ENCODE measurements at places on chromosomes 2 and 18.

GRCh38 chr2:33134791-33135560 is 188.2 kb downstream of the LTBP1 start:
- DNase-seq = no peak

GRCh38 chr2:73992036-73992435 is 7.3 kb downstream of the TET3 start:
- DNase-seq = no peak

- DNase-seq = peak; percentile 18
Measured at GRCh38 chr2:239626961-239627592, 226.3 kb upstream of the HDAC4 start.

GRCh38 chr2:45218931-45219339 is 209.7 kb upstream of the SIX2 start:
- no peak for DNase-seq

- DNase-seq = no peak
Measured at GRCh38 chr2:65450393-65450792, 18.0 kb upstream of the SPRED2 start.

DNA sequence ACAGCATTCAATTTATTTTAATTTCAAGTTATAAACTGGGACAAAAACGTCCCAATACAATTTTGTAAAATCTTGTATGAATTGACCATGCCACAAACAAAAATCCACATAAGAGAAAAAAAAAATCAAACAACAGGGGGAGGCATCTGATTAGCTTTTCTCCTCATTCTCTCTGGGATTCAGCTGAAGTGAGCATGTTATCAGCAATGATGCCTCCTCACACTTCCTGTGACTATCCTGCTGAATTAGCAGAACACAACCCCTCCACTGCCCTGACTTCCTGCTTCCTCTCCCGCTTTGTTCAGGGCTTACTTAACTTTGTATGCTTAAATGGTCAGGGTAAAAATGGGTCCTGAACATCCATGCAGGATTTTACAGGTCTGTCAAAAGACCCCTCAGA is 132.2 kb upstream of the ITGB6 start:
- DNase-seq = peak; percentile 39

DNA sequence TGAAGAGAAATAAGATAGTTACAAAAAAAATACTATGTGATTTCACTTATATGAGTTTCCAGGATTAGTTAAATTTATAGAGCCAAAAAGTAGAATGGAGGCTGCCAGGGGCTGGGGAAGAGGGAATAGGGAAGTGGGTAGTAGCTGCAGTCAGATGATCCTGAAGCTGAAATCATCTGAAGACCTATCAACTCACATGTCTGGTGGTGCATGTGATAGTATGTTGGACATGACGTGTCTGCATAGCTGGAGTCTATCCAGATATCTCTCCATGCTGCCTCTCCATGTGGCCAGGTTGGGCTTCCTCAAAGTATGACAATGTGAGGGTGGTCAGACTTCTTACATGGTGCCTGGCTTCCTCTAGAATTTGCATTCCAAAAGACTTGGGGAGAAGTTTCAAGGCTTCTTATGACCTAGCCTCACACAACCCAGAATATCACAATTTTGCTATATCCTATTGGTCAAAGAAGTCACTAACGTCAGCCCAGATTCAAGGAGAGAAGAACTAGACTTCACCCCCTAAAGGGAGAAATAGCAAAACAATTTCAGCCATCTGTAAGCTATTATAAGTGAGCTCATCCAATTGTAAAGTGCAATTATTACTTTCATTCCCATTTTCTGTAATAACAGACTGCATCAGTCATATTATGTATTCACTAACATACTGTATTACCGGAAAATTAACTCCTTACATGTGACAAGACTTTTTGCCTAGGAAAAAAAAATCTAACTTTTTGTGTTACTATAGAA is 14.0 kb upstream of the ZNF396 start:
- DNase-seq = peak; percentile 28

DNA sequence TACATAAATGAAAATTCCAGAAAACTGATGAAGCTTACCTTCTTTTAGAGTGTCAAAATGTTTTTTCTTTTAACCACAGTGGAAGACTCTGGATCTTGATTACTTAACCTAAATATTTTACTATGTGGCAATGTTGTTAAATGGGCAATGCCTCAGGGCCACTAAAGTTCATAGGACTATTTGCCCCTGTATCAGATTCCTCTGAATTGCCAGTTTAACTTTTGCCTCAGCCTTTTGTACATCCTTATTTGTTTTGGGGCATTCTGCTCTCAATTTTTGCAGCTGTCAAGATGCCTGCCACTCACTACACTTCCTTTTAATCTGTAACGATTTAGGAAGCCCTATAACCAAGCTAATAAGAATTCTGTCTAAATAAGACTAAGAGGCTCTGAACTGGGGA is 31.7 kb upstream of the SERTAD2 start:
- DNase-seq = no peak

- DNase-seq = no peak
Measured at GRCh38 chr2:60285626-60286316, 267.7 kb downstream of the BCL11A start.

DNA sequence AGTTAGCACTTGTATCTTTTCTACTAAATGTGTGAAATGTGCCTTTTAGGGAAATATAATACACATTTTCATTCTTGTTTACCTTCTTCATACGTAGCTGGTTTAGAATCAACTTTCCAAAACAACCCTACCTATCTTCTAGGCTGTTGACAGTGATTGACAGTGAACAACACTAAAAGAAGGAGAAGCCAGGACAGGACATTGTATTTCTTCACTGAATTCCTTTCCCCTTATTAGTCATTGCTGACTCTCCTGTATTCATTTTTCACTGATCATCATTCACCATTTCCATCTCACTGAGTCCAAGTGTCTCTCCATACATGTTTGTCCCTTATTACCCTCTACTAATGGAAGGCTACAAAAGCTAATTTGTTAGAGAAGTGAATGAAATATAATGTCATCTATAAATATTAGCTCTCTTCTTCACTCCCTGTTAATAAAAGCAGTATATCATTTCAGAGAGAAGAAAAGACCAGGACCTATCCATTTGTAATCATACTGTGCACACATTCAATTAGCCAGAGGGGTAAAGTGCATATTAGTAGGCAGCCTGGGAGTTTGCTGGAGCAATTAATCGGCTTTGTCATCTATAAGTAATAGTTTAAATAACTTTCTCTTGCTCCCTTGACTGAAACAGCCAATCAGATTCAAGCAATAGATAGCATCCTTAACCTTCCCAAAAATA is 192.5 kb upstream of the FOSL2 start:
- DNase-seq = peak; percentile 18

DNA sequence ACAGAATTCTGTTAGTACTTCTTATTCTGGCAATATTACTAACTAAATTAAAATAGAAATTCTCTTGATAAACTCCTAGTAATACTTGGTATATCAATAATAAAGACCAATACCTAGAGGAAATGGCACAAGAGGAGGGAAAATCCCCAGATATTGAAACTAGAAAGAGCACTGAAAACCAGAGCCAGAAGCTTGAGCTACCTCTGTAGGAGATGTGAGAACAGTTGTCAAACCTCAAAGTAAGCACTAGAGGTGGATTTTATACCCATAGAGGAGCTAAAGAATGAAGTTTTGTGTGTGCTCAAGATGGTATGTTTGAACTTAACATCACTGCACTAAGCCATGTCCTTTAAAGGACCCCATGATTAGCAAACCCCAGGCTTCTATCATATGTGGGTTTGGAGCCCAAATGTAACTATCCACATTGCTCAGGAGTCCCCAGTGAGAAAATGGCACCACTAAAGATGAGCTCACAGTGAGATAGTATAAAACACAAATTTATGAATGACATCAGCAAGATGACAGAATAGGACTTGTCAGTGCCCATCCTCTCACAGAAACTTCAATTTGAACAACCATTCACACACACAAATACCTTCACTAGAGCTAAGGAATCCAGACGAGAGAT is 122.1 kb downstream of the PKP4 start:
- DNase-seq = no peak

DNA sequence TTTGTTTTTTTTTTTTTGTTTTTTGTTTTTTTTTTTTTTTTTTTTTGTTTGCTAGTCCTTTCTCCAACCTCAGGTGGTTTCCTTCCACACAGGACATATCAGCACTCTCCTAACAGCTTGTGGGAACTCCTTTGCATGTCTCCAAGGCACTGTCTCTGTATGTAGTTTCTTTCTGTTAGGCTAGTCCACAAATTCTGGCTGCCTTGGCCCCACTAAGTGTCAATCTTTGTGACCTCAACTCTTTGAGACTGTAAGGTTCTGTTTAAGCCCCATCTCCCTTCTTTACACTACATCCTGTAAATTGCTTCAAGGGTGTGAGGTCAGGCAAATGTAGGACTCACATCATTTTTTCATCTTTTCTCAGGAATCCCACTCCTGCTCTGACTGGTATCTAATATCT is 85.1 kb downstream of the NCOA1 start:
- DNase-seq = no peak

GRCh38 chr2:219029829-219030165 is 11.5 kb downstream of the CFAP65 start:
- DNase-seq = peak; percentile 63

- DNase-seq = no peak
Measured at GRCh38 chr2:142819411-142819810, 58.1 kb upstream of the KYNU start.

GRCh38 chr2:210429403-210430137 is 47.0 kb downstream of the LANCL1 start:
- no peak for DNase-seq

DNA sequence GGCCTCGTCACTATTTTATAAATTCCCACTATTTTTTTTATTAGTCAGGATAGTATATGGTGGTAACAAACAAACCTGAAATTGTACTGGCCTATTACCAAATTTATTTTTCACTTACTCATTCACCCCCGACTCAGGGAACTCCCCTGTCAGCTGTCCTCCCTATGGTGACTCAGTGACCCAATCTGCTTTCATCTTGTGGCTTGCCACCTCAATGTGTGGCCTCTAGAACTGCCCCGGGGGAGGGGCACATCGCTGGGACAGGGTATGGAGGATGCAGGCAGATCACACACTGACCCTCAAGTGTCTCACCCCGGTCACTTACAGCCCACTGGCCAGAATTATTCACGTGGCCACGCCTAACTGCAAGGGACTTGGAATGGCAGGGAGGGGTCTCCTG is 71.6 kb downstream of the ACTR2 start:
- DNase-seq = peak; percentile 31

DNA sequence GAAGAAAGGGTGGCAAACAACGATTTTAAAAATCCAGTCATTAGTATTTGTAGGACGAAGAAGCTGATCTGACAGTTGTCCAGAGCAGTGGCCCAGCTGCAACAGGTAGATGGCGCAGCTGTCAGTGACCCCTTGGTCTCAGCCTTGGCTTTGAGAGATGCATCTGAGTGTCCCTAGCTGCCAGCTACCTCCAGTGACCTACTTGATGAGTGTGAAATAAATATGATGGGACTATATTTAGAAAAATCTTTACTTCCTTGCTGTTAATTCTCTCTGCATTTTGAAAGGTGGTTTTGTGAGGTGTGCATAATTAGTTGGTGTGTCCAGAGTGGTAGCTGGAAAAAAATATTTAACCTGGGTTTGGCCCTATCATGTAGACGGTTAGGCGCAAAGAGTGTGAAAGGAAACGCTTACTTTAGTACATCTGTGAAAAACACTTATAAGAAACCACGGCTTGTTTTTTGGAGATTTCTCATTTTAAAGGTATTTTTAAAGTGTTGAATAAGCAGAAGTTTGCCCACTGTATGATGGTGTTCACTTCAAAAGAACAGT is 963 bp downstream of the INPP1 start:
- DNase-seq = peak; percentile 16

DNA sequence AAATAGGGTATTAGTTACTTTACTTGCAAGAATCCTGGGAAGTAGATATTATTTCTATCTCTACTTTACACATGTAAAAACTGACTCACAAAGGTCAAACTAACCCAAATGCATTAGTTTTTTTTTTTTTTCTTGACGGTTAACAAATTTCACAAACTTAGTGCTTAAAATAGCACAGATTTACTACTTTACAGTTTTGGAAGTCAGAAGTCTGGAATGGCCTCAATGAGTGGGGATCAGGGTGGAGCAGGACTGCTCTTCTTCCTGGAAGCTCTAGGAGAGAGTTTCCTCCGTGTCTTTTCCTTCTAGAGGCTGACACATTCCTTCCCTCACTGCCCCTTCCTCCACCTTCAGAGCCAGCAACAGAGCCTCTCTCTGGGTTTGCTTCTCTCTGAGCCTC is 117.2 kb downstream of the COL6A3 start:
- peak; percentile 84 for DNase-seq

GRCh38 chr18:55381277-55381676 is 206.7 kb downstream of the TCF4 start:
- DNase-seq = peak; percentile 93

DNA sequence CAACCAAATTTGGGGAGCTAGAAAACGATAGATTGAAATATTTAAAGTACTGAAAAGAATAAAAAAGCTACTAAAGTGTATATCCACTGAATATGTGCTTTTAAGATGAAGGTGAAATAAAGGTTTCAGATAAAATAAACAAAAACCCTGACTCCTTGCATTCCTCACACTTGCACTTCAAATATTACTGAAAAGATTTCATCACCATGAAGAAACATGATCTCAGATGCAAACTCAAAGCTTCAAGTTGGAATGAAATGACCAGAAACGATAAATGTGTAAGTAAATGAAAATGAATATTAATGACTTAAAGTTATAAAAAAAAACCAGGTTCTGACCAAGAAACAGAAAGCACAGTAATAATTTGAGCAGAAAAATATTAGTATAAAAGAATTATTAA is 1246.0 kb upstream of the ACVR2A start:
- no peak for DNase-seq

GRCh38 chr2:99701503-99701902 is 211.7 kb upstream of the REV1 start:
- peak; percentile 74 for DNase-seq

- no peak for DNase-seq
Measured at GRCh38 chr2:203361922-203362321, 33.7 kb downstream of the ABI2 start.

- DNase-seq = no peak
Measured at GRCh38 chr2:174112073-174112472, 136.3 kb downstream of the OLA1 start.

DNA sequence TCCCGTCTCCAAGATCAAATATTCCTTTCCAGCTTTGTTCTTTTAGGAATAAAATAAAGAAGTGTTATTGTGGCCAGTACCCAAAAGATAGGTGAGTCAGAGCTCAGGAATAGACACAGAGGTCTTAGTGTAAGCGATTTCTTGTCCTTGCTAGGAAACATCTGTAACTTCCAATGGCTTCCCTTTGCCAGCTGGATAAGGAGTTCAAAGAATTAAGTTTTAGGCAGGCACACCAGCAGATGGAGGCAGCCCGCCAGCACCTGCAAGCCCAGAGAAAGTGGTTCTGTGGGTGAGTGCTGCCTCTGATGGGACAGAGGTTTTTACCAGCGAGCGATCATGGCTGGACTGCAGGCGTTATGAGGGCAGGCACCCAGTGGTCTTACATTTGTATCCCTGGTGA is 125.4 kb downstream of the MGAT5 start:
- peak; percentile 43 for DNase-seq

DNA sequence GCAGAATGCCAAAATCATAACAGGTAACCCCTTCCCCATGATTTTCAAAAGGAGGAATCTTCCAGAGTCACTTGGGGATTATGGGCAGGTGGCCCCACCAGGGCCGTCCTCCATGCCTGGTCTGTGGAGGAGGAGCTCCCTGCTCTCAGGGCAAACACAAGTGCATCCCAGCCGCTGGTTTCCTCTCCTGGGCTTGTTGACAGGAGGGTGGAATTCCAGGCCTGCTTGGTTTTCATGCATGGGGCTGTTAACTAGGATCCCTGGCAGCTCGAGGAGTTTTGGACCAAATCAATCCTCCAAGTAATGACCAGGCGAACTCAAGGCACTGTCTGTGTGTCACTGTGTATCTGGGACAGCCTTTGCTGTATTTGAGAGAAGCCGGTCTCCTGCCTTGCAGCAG is 45.3 kb downstream of the FOSL2 start:
- no peak for DNase-seq
